ENCODE measurements at places on chromosomes 7 and 10.

- no peak for DNase-seq
These were observed 26.2 kb downstream of the TASOR2 start for GRCh38 chr10:5710859-5711258.

- DNase-seq, result no peak
These were observed 100.5 kb downstream of the INPP5A start for GRCh38 chr10:132638130-132638515.

DNA sequence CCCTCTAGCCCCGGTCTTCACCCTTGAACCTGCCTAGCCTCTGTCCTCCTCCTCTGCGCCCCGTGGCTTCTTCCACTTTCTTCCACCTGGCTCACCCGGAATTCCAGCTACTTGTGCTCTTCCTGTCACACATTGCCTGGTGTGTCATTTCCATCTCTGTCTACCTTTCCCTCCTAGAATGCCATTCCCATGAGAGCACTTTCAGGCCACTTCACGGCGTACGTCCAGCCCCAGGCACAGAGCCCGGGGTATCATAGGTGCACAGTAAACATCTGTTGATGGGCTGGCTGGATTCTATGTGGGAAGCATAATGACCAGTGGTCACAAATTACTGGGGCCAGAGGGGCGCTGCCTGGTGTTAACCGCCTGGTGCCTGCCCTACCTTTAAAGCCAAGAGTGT lies 161.3 kb downstream of the CUX1 start:
- DNase-seq, result no peak

DNA sequence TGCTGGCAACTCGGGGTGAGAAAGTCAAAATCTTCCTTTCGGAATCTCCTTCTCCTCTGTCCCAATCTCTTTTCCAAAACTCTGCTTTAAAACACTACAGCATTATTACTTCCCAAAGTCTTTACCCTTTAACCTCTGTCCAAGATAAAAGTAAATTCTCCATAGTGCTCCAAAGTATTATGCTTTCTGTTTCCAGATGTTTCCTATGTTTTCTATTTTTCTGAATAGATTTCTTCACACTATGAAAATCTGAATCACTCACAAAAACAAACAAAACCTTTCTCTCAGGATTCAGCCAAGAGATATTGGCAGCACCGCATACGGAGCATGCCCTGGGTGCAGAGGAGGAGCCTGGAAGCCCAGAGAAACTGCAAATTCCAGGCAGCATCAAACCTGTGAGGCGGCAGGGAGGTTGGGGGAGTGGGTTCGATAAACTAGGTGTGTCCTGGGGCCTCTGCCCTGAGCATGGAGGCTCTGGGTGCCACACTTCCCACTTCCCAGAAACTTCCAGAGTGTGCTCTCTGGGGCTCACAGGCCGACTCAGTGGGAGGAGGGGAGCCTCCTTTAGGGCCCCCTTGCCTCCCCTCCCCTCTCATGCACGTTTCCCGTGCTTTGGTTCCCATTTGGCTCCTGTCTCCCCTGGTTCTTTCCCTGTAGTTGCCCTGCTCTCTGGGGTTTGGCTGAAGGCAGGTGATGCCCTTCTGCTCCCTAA lies 35.6 kb downstream of the VIPR2 start:
- DNase-seq, result no peak

DNA sequence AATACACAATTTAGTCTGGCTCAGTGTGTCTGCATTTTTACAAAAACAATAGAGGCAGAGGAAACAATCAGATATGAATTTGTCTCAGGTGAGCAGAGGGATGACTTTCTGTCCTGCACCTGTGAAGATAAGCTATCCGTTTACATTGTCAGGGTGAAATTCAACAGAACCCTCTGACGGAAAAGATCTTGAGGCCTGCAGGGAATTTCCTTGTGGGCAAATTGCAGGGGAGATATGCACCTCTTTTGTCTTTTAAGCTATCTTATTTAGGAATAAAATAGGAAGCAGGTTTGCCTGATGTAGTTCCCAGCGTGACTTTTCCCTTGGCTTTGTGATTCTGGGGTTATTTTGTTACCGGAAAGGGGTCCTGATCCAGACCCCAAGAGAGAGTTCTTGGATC lies 325.1 kb downstream of the GALNT17 start:
- no peak for DNase-seq

DNA sequence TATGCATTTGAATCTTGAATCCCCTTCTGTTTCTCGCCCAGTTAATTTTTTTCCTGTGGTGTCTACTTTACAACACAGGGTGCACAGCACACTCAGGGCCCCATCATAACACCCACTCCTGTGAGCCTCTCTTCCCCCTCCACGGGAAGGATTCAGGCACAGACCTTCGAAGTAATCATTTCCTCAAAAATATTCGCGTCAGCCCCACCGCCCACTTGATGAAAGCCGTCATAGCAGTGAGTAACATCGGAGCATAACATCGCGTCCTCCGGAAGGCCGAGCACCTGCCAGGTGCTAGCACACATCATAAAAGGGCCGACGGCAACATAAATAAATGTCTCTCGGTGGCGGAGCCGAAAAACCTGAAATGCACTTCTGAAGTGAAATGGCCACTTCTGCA lies 201.7 kb upstream of the ADARB2 start:
- DNase-seq, result no peak

DNA sequence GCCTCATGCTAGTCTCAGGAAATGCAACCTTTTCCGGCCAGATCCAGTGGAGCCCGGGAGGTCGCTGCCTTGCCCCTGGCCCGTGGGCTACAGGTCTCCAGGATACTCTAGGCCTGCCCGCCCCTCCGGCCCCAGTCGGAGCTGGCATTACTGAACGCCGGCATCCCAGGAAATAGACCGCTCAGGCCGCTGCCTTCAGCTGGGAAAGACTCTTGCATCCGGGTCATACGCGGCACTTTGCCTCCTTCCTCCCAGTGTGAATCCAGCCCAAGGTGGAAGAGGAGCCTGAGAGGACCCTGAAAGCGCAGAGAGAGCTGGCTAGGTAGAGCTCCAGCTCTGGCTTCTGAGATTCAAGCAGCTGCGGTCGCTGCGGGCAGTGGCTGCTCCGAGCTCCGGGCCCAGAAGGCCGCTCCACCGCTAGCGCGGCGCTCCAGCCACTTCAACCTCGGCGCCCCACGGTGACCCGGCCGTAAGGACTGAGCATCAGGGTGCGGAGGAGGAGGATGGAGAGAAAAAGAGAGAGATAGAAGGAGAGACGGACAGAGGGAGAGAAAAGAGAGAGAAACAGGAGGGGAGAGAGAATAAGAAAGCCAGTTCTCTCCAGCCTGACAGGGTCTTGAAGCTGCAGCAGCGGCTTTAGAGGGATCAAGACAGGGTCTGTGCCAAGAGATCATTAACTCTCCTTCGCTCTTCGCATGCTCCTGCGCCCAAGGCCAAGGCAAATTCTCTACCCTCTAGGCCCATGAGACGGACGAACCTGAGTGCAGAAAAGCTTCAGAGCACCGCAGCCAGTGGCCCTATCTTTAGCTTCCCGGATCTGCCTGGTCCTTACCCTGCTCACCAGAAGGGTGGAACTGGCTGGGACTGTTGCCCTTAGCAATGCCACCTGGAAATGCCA lies 1.8 kb upstream of the HOXA10 start:
- no peak for DNase-seq

DNA sequence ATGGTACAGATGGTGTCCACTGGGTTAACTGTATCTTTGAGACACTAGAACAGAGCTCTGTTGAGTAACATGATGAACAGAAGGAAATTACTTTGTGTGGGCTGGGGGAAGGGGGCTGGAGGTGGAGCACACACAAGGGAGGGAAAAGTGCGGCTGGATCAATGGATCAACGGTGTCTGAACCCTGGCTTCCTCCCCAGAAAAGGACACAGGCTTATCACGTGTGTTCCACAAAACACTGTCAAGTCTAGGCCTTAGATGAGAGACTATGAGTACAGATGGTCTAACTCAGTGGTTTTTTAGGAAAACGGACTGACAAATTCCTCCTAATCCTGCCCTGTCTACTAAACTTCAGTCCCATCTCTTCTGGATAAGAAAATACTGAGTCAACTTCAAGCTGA lies 27.8 kb downstream of the HSPB1 start:
- DNase-seq, result no peak

DNA sequence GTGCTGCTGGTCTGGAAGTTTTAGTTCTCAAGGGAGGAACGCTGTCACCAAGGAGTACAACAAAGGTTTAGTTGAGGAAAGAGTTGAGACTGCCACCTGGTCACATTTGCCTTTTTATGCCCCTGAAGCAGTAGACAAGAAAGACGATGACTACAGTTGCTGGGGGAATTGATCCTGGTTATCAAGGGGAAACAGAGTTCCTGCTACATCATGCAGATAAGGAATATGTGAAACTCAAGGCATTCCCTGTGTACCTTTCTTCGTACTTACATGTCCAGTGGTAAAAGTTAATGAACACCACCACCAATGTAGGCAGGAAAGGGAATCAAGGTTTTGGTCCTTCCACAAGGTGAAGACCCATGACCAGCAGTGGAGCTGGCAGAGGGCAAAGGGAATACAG lies 31.8 kb downstream of the SLC35B4 start:
- DNase-seq, result no peak

DNA sequence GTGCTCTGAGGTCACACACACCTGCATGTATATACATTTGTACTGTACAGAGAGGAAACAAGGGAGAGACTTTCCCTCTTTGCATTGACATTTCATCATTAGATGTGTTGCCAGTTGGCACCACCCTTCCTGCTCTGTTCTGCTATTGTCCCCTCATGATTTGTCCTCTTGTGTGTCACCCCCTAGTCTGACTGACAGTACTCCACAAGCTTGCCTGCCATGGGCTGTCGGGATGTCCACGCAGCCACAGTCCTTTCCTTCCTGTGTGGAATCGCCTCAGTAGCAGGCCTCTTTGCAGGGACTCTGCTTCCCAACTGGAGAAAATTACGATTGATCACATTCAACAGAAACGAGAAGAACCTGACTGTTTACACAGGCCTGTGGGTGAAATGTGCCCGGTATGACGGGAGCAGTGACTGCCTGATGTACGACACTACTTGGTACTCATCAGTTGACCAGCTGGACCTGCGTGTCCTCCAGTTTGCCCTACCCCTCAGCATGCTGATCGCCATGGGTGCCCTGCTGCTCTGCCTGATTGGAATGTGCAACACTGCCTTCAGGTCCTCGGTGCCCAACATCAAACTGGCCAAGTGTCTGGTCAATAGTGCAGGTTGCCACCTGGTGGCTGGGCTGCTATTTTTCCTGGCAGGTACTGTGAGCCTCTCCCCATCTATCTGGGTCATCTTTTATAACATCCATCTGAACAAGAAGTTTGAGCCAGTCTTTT lies 9.4 kb downstream of the CLDN12 start:
- no peak for DNase-seq

DNA sequence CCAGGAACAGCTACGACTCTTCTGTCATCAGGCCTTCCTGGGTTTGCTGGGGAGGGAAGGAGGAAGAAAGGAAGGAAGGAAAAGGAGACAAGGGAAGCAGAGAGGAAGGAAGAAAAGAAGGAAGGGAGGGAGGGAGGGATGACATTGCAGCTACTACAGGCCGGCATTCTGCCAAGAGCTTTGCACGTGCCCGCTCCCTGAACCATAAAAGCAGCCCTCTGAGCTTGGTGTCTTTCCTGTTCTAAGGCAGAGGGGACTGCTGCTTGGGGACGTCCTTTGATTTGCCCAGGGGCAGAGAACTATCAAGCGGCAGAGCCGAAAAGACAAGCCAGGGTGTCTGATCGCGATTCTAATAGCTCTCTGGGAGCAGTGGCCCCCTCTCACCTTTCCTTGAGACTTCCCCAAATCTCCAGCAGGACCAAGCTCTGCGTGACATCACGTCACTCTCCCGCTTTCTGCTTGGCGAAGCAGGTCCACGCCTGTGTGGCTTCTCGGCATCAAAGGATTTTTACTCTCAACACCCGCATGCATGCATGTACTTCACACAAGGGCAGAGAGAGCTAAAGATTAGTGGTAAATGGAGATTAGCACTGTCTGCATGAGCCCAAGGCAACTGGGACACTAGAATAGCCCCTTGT lies 167.8 kb upstream of the AUTS2 start:
- DNase-seq, result no peak

DNA sequence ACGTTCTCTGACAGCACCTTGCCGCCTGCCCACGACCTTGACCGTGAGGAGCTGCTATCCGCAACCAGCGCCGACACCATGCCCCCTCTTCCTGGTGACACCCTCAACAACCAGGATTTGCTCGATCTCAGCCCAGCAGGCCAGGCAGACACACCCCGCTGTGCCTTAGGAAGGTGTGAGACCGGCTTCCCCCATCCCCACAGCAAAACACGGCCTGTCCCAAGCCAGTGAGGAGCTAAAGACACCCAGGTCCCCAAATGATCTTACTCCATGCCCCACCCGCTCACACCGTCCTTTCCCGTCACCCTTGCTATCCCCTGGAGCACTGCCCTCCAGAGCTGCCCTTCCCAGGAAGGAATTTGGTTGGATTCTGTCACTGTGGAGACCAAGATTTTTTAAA lies 21.3 kb upstream of the TTYH3 start:
- no peak for DNase-seq

- DNase-seq, result no peak
These were observed 48.1 kb downstream of the NEURL1 start for GRCh38 chr10:103541616-103542015.

- DNase-seq, result peak; percentile 8
These were observed 44.1 kb downstream of the SFTPD start for GRCh38 chr10:79904671-79905321.

DNA sequence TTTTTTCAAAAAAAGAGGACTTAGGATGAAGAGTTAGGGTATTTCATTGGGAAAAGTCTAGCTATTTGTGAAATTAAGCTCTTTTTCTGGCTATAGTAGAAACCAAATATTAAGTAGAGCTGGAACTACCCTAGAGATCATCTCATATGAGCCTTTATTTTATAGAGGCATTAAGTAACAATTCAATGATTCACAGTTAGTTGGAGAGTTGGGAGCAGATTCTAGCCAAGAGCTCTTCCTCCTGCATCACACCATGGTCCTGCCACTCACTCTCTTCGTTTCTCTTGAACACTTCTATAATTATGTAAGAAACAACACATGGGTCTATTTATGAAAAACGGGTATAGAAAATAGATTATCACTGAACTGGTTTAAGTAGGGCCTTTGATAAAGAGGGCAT lies 76.1 kb upstream of the ANK3 start:
- no peak for DNase-seq

DNA sequence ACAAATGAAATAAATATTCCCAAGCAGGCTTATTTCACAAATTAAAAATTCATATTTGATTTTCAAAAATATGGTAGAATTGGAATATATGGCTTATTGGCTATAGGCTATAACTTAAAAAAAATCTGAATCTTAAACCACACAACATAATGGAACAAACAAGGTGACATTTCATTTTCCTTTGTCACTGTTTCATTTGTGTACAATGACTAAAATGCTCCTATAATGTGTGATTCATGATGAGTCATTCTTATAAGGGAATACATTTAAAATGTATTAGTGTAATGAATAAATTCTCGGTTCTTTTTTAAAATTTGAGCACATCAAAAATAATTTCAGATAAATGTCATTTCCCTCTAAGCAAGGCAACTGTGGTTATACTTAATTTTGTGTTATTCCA lies 148.0 kb upstream of the ANK3 start:
- no peak for DNase-seq

- DNase-seq, result no peak
These were observed 3.7 kb upstream of the RET start for GRCh38 chr10:43073191-43073590.

- no peak for DNase-seq
These were observed 2.5 kb downstream of the PSAP start for GRCh38 chr10:71848325-71849275.

Data from HS-27A (cell line).